Gastrocnemius medialis (tissue), 4 donors: ENCODE measurements at places on chromosomes 4 and X. TPM values are rescaled to one million over a fixed set of nuclear protein-coding genes. Genes with fewer than 3 reads are reported as not detected.

DNA sequence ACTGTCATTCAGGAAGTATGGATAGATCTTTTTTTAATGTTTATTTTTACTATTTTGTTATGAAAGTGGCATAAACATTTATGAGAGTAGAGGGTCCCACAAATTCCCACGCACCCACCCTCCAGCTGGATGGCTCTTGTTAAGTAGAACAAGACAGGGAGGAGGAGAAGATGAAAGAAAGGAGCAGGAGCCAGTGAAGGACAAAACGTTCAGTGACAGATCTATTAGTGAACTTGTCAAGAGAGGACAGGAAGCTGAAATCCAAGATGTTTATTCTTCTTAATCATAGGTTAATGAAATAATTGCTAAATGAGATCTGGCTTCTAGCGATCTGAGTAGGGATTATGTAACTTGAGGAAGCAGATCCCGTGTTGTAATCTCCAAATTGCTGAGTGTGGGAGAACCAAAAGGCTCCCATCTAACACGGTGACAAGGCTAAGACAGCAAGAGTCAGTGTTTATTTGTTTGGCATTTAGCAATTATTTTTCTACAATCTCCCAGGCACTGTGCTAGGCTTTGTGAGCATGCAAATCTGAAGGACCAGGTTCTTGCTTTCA lies 162.5 kb downstream of the SHROOM3 start:
- no peak for DNase-seq
- H3K4me1 ChIP-seq: no peaks in the 10 kb centered on the region
- H3K27me3 ChIP-seq: no peaks in the 10 kb centered on the region
- H3K4me3 ChIP-seq: no peak overlapping the region

- H3K27me3 ChIP-seq: no peaks in the 10 kb centered on the region
- H3K4me3 ChIP-seq: no peak overlapping the region
- DNase-seq: no peak
- no peaks in the 10 kb centered on the region for H3K36me3 ChIP-seq
- no peaks in the 10 kb centered on the region for H3K4me1 ChIP-seq
Measured at GRCh38 chrX:103562801-103563200, 22.5 kb upstream of the TCEAL4 start.

DNA sequence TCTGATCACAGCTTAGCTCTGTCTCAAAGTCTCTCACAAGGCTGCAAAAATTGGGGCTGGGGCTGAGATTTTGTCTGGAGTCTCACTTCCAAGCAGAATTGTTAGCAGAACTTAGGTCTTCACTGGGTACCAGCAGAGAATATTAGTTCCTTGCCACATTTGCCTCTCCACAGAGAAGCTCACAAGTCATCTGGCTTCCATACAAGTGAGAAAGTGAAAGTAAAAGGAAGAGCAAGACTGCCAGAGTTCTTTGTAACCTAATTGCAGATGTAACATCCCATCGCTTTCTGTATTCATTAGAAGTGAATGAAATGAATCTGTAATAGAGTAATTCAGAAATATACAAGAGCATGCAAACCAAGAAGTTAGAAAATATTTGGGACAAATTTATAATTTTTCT lies 624.1 kb upstream of the GNPDA2 start:
- H3K4me3 ChIP-seq: no peak overlapping the region
- no peaks in the 10 kb centered on the region for H3K36me3 ChIP-seq
- no peaks in the 10 kb centered on the region for H3K27me3 ChIP-seq

GRCh38 chrX:57915680-57916079 lies 5.4 kb upstream of the ZXDA start:
- no peaks in the 10 kb centered on the region for H3K4me1 ChIP-seq
- H3K27me3 ChIP-seq: no peaks in the 10 kb centered on the region
- H3K4me3 ChIP-seq: no peak overlapping the region

- no peak overlapping the region for H3K4me3 ChIP-seq
- H3K36me3 ChIP-seq: no peaks in the 10 kb centered on the region
- no peak for DNase-seq
Measured at GRCh38 chrX:154717824-154718223, 33.1 kb downstream of the GAB3 start.

DNA sequence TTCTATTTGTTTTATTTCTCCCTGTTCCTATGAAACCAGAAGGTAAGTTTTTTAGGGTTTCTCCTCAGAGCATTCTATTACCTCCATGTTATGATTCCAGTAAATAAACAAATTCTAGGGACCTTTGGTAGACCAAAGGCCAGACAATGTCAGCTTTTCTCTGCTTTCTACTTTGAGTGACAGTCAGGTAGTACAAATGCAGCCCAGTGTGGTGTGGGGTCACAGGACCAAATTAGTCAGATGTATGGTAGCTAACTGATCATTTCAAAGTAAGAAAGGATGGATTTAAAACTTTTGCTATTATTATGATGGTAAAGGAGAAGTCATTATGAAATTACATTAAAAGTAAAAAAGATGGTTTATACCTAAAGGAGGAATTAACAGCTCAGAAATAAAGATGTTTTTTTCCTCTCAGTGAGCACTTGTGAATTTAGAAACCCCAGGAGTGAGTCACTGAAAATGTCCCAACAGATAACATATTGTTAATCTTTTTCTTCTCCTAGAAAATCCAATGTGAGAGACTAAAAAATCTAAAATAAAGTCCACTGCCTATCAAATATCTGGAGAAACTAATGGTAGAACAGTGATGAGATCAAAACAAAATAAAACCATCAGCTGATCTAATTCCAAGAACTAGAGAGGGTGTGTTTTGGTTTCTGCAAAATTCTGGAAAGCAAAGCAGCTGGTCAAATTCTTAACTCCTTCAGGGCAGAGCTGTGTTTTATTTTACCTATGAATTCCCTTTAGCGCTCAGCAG lies 16.6 kb upstream of the KLHL2 start:
- no peak overlapping the region for H3K4me3 ChIP-seq
- no peak for DNase-seq
- no peak overlapping the region for H3K27ac ChIP-seq
- H3K4me1 ChIP-seq: no peaks in the 10 kb centered on the region
- H3K27me3 ChIP-seq: no peaks in the 10 kb centered on the region

The KLHL15 gene
- 7.3 TPM for total RNA-seq

DNA sequence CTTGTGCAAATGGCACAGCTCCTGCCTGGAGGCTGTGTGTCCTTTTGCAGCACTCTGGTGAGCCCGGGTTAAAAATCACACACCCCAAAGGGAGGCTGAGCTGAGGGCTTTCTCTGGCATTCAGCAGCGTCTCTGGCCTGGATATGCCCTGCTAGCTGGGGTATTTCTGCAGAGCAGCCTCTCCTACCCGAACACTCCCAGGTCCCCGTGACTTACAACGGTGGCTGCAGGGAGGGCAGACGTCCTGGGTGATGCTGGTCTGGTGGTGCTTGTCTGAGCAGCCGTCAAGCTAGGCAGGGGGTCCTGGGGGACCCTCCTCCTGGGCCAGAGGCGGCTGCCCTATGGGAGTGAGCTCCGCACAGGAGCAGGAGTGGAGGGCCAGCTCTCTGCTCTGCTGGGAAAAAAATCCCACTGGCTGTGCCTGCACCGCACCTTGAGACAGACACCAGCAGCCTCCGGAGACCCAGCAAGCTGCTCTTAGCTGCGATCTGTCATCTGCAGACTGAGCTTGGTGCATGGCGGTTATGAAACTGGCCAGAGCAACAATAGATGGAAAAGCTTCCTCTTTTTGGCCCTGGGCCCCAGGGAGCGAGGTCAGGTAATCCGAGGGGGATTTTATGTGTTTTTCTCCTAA lies 41.3 kb upstream of the ASMTL start:
- H3K4me1 ChIP-seq: no peaks in the 10 kb centered on the region
- no peak for DNase-seq
- H3K36me3 ChIP-seq: no peaks in the 10 kb centered on the region
- H3K4me3 ChIP-seq: no peak overlapping the region

DNA sequence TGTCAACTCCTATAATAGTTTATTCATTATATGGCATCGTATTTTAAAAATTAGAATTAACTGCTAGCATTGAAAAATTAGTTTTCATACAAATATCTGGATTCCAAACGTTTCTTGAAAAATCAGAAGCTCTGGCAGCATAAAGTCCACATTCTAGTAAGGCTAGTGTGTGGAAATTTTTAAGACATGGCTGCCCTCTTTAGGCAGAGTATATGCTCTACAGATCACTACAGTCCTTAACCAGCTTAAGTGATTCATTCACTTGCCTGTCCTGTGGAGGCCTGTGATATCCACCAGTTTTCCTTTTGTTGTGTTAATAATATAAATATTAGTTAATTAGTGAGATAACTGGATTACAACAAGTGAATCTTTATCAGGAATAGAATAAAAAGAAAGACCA lies 287.2 kb downstream of the OPHN1 start:
- H3K36me3 ChIP-seq: no peaks in the 10 kb centered on the region
- H3K4me3 ChIP-seq: no peak overlapping the region
- no peaks in the 10 kb centered on the region for H3K27me3 ChIP-seq
- no peaks in the 10 kb centered on the region for H3K4me1 ChIP-seq
- DNase-seq: no peak

The FGFR3 gene
- not detected for total RNA-seq

GRCh38 chrX:2691543-2692220 lies 587 bp downstream of the CD99 start:
- H3K27me3 ChIP-seq: no peaks in the 10 kb centered on the region
- H3K4me1 ChIP-seq: peaks cover 41% of the 10 kb centered on the region
- DNase-seq: peak; percentile 77
- H3K36me3 ChIP-seq: no peaks in the 10 kb centered on the region
- peak overlapping the region; percentile 75 for H3K27ac ChIP-seq

DNA sequence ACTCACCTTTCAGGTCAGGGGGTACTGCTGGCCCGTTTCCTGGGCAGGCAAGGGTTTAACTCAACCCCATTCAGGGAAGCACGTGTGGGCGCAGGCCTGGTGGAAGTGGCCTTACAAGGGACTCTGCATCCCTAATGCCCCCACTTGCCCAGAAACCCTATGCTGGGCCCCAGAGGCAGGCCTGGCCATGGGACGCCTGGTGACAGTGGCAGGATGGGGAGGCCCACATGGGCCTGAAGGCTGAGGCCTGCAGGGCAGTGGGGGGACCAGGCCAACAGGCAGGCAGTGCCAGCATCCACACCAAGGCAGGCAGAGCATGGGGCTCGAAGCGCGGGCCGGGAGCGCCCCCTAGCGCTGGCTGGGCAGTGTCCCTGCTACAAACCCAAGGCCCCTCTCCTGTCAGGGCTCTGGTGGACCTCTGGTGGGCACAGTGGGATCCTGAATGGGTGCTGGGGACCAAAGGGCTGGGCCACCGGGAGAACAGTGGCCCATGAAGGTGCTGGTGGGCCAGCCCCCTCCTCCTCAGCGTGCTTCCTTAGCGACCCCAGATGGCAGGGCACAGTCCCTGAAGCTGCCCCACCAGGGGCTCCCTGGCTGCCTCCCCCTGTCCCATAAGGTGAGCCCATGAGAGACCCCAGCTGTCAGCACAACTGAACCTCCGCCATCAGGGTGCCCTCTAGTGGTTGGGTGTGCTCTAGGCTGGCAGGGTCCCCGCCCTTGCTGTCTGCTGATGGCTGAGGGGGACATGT lies 16.8 kb downstream of the FGFR3 start:
- H3K4me3 ChIP-seq: no peak overlapping the region
- no peak overlapping the region for H3K27ac ChIP-seq
- peaks cover 9% of the 10 kb centered on the region for H3K4me1 ChIP-seq

The SPINK2 gene
- total RNA-seq: 3.4 TPM

The NLGN4X gene
- 0.52 TPM for total RNA-seq

The KDR gene
- total RNA-seq: 14.8 TPM

- no peak overlapping the region for H3K4me3 ChIP-seq
- H3K27me3 ChIP-seq: no peaks in the 10 kb centered on the region
- no peaks in the 10 kb centered on the region for H3K36me3 ChIP-seq
Measured at GRCh38 chr4:96525898-96526297, 686.0 kb downstream of the PDHA2 start.

- H3K27ac ChIP-seq: no peak overlapping the region
- DNase-seq: no peak
- no peaks in the 10 kb centered on the region for H3K4me1 ChIP-seq
- H3K27me3 ChIP-seq: no peaks in the 10 kb centered on the region
- no peaks in the 10 kb centered on the region for H3K36me3 ChIP-seq
Measured at GRCh38 chrX:121258545-121258944, 211.1 kb downstream of the GLUD2 start.

DNA sequence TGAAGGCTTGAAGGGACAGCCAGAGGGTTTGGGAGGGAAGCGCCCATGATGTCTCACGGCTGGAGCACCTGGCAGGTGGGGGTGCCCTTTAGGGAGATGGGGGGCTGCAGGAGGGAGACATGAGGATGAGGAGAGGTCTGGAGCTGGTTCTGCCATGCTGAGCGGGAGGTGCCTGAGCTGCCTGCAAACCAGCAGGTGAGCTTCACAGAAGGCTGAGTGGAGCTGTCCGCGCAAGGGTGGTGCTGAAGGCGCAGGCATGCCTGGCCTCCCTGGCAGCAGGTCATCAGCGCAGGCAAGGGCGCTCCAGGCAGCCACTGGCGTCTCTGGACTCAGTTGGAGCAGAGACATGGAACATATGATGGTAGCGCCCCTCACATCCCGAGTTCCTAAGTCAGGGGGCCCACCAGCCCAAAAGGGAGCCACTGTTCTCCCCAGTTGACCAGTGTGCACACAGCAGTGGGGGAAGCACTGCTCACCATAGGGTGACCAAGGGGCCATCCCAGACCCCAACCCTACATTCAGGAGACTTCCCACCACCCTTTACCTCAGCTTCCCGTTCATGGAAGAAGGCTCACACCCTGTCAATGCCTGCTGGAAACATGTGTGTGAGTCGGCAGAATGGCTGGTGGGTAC lies 25.8 kb downstream of the ADRA2C start:
- no peak overlapping the region for H3K27ac ChIP-seq
- H3K4me1 ChIP-seq: no peaks in the 10 kb centered on the region
- peaks cover 22% of the 10 kb centered on the region for H3K27me3 ChIP-seq
- no peak for DNase-seq
- no peak overlapping the region for H3K4me3 ChIP-seq
- H3K36me3 ChIP-seq: no peaks in the 10 kb centered on the region

The GAGE12H gene
- total RNA-seq: not detected

GRCh38 chrX:13607996-13608365 lies 38.6 kb downstream of the EGFL6 start:
- no peak for DNase-seq
- H3K27ac ChIP-seq: no peak overlapping the region
- H3K36me3 ChIP-seq: no peaks in the 10 kb centered on the region
- H3K4me1 ChIP-seq: no peaks in the 10 kb centered on the region
- no peak overlapping the region for H3K4me3 ChIP-seq

DNA sequence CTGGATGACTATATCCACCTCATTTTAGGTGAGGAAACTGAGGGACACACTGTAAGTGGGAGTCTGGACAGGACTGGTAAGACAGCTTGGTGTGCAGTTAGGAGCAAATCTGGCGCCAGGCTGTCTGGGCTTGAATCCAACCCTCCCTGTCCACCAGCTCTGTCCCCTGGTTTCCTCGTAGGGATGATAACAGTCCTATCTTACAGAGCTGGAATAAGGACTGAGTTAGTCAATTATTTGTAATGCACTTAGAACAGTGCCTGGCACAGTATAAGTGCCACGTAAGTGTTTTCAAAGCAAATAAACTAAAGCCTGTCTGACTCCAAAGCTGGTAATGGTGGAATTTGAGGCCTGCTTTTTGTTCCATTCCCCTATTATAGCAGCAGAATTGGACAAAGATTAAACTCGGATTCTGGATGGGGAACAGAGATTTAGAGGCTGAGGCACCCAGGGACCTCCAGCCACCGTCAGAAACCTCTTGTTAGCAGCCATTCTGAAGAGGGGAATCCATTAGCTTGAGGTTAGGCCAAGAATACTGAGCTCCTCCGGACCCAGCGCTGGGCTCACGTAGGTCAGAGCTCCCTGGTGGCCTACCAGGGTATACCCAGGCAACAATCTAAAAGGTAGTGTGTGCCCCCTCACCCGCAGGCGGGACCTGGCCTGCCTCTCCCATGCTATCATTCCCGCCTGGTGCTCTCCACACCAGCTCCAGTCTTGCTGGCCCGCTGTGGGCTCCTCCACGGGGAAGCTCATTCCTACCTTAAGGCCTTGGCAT lies 102.1 kb downstream of the UCHL1 start:
- no peaks in the 10 kb centered on the region for H3K36me3 ChIP-seq
- H3K4me3 ChIP-seq: no peak overlapping the region
- no peaks in the 10 kb centered on the region for H3K27me3 ChIP-seq
- peaks cover 20% of the 10 kb centered on the region for H3K4me1 ChIP-seq
- no peak for DNase-seq

The NXF2B gene
- total RNA-seq: not detected

The ENAM gene
- total RNA-seq: 1.3 TPM
